ENCODE measurements at places on chromosomes 4 and X. TPM values are rescaled to one million over a fixed set of nuclear protein-coding genes. Genes with fewer than 3 reads are reported as not detected.

DNA sequence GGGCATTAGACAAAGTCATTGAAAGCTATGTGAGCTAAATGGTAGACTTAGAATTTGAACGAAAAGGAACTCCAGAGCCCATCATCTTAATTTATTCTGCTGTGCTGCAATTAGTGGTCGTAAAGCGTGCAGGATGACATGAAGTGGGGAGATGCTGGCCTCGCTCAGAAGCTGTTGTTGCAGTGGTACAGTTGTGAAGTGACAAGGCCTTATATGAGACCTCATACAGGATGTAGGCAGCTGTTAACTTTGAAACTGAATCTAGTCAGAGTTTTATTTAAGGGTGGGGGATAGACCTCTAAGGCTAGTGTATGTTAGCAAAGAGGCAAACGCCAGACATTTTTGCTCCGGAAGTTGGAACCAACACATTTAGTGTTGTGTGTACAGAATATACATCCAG is 13.4 kb downstream of the KLF3 start:
- H3K4me3 ChIP-seq: no peak overlapping the region
- no peak for DNase-seq
- peaks cover 38% of the 10 kb centered on the region for H3K4me1 ChIP-seq
- H3K36me3 ChIP-seq: no peaks in the 10 kb centered on the region
- no peaks in the 10 kb centered on the region for H3K27me3 ChIP-seq
- H3K27ac ChIP-seq: no peak overlapping the region

Gene SLC39A8
- 318 TPM for total RNA-seq

DNA sequence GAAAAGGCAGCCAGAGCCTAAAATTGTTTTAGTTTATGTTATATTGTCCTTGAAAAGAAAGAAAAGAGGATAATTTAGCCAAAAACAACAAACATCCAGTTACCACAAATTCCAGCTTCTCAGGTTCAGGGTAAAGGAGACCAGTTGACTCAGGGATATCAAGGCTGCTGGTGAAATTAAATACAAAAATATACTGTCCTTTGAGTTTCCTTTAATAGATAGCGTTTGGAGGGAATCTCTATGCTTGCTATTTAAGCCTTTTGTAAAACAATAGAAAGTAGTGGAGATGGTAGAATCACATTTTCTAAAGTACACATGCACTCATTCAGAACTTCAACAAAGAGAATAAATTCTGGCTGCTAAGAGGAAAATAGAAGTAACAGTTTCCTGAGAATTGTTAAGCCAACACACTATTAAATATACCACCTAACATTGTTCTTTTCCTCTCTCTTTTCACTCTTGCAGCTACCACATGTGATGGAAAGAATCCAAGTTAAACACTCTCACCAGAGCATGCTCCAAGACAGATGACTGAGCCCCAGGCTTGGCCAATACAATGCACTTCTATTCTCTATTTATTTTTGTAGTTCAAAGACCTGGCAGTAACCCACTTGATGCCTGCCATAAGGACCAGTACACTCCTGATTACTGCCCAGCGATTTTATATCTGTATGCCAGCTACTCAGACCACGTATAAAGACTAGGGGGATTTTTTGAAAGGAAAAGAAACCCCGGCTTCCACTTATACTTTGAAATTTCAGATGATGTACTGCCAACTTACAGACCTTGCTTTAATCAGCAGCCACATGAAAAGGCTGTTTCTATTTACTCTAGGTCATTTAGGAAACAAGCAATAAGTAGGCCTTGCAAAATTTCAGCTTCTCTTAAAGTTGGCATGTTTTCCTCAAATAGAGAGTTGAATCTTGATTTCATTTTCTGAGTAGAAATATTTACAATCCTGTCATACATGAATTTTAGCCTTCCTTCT is 756.9 kb downstream of the FAT4 start:
- H3K27me3 ChIP-seq: no peaks in the 10 kb centered on the region
- DNase-seq: no peak
- no peaks in the 10 kb centered on the region for H3K4me1 ChIP-seq
- peak overlapping the region; percentile 35 for H3K27ac ChIP-seq

- no peak overlapping the region for H3K4me3 ChIP-seq
- no peaks in the 10 kb centered on the region for H3K27me3 ChIP-seq
- H3K27ac ChIP-seq: no peak overlapping the region
- no peaks in the 10 kb centered on the region for H3K36me3 ChIP-seq
Observed at GRCh38 chr4:20543131-20543530, 157.1 kb upstream of the PACRGL start.

DNA sequence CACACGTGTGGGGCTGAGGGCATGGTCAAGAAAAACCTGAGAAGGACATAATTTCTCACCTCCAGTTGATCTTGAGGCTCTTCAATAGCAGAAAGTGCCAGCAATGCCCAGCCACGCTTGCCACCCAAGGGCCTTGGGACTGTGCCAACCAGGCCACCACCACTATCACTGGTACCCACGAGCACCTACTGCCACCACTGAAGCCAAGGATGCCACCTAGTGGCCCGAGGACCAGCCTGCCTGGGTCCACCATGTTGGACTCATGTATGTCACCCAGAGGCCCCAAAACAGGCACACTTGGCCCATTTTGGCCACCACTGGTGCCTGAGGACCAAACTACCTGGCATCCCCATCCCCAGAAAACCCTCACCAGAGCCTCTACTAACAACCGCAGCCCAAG is 191.8 kb downstream of the ADAM29 start:
- H3K27me3 ChIP-seq: no peaks in the 10 kb centered on the region
- no peak overlapping the region for H3K27ac ChIP-seq
- no peaks in the 10 kb centered on the region for H3K36me3 ChIP-seq
- no peaks in the 10 kb centered on the region for H3K4me1 ChIP-seq
- no peak for DNase-seq

Gene FABP2
- total RNA-seq: not detected

Gene AMBN
- total RNA-seq: not detected

Measured in left lung (tissue), 14 donors.